Activated CD4-positive, alpha-beta T cell treated with anti-CD3 and anti-CD28 coated beads, Interleukin-2, amount 50 U/mL, for 24 hours (primary cell): ENCODE measurements at places on chromosomes 1 and 21.
A peak's percentile ranks its signal among the peaks of the same experiment; 100 is the strongest.

- no peak for DNase-seq
Observed at GRCh38 chr1:204331275-204331674, 28.5 kb downstream of the PLEKHA6 start.

DNA sequence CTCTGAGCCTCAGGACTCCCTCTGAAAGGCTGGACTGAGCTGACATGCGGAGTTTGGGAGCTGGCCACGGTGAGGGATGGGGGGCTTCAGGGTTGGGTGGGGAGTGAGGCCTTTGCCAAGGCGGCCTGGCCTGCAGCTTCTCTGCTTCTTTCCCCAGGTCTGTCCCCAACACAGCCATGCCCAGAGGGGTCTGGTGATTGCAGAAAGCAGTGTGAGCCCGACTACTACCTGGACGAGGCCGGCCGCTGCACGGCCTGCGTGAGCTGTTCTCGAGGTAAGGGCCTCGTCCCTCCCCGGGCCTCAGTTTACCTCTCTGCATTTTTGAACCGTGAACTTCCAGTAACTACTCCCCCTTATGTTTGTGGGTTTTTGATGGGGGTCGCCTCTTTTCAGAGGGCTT is 48.6 kb downstream of the TNFRSF8 start:
- DNase-seq: no peak

DNA sequence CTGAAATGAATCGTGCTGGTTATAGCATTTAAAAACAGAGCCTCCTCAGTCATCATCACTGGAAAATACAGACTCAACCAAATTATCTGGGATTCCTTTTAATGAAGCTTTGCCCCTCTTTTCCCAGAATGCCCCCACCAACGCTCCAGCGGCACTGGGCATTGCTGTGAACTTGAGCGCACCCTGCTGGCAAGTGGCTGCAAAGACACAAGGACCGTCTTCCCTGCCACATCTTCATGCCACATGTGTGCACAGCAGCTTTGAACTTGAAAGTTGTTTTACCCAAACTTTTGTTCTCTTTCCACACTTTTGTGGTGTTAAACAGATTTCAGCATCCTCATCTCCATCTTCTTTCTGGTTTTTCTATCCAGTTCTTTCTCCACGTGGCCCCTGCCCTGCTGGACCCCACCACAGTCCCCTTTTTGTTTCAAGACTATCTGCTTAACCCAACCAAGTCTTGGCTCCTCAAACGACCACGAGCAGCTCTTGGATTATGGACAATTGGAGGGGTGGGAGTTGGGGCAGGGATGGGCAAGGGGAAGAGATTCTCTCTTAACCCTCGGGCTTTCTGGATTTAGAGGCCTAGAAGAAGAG is 12.8 kb upstream of the LMX1A start:
- DNase-seq: peak; percentile 27

DNA sequence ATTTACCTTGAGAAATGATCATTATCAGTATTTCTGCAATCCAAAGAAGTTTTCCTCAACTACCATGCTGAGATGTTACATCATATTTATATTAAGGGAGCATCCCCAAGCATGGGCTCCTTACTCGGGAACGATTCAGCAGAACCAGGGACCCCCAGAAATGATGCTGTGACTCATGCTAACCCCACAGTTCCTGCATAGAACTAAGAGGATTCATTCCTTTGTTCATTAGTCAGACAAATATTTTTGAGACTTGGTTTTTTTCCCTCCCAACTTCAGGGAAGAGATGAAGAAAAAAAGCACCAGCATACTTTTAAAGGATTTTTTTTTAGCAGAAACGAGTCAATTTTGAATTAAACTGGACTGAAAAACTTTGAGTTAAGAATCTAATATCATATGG is 49.2 kb upstream of the COL24A1 start:
- no peak for DNase-seq

GRCh38 chr1:183214021-183214970 is 28.2 kb downstream of the LAMC2 start:
- DNase-seq: no peak

GRCh38 chr1:43545695-43546387 is 15.2 kb downstream of the PTPRF start:
- DNase-seq: no peak

DNA sequence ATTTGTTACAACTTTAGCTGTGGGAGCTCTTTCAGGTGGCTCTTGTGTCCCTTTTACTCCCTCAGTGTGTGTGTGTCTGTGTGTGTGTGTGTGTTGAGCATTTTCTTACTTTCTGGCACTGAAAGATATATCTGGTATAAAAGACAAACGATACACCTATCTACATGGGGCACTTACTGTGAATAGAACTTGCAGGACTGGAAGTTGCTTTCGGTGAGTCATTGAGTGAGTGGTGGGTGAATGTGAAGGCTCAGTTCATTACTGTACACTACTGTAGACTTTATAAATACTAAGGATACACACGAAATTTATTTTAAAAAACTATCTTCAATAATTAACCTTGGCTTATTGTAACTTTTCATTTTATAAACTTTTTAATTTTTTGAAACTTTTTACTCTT is 38.7 kb downstream of the BTBD8 start:
- no peak for DNase-seq

DNA sequence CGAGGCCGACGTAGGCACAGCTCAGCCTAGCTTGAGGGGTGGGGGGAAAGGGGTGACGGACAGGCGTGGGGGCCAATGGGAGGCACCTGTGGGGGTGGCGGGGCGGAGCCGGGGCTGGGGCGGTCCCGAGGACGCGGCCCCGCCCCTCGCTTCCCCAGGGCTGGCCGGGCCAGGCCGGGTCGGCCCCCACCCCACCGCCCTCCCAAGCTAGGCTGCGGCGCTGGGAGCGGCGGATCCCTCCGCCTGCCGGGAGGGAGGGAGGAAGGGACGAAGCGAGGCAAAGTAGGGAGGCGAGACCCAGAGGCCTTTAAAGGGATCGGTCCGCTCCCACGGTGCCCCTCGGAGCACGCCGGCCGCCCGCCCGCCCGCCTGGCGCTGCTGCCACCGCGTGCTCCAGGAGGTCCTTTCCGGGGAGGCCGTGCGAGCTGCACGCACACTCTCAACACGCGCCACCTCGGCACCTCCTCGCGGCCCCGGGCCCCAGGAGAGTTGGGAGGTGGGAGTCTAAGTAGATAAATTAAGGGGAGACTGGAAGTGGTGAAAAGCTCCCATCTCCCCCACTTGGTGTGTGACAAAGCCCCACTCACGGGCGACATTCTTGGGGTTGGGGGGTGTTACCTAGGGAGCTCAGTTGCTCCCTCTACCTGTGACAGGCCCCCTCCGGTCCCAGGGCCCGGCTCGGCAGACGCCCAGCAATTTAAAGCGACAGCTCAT is 375 bp upstream of the MEF2D start:
- DNase-seq: peak; percentile 93

- no peak for DNase-seq
Observed at GRCh38 chr21:38376693-38377092, 119.9 kb downstream of the KCNJ15 start.

DNA sequence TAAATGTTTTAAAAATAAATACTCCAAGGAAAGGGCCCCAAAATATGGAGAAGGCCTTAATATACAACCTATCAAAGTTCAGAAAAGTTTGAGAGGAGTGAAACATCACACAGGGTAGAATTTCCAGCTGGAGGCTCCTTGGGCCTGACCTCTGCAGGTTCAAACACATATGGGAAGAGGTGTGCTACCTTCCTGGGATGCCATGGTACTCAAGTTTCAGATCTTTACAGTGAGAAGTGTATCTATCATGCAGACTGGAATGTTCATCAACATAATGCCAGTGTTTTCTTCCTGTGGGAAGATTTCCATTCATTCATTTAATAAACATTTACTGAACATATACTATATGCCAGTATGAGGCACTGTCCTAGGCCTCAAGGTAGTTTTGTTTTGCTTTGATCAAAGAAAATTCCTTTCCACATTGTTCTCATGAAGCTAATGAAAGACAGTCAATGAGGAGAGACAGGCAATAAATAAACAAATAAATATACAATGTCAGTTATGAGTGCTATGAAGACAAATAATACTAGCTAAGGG is 14.6 kb upstream of the ADAR start:
- no peak for DNase-seq

DNA sequence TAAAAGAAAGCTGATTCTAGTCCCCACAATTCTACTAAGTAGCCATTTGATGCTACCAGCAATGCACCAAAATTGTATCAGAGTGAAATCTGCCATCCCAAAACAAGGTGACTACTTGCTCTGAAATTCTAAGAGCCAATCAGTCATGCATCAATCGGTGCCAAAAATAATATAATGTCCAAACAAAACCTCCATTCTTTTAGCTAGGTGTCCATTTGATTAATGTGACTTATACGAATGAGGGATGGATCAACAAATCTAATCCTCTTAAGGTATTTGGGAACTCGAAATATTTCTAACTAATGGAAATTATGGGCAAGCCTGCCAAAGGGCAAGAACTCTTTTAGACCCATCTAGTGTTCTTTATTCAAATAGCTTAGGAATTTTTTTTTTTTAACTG is 66.4 kb upstream of the NEK2 start:
- DNase-seq: no peak

- DNase-seq: no peak
Observed at GRCh38 chr1:77966291-77966690, 12.6 kb downstream of the FUBP1 start.

DNA sequence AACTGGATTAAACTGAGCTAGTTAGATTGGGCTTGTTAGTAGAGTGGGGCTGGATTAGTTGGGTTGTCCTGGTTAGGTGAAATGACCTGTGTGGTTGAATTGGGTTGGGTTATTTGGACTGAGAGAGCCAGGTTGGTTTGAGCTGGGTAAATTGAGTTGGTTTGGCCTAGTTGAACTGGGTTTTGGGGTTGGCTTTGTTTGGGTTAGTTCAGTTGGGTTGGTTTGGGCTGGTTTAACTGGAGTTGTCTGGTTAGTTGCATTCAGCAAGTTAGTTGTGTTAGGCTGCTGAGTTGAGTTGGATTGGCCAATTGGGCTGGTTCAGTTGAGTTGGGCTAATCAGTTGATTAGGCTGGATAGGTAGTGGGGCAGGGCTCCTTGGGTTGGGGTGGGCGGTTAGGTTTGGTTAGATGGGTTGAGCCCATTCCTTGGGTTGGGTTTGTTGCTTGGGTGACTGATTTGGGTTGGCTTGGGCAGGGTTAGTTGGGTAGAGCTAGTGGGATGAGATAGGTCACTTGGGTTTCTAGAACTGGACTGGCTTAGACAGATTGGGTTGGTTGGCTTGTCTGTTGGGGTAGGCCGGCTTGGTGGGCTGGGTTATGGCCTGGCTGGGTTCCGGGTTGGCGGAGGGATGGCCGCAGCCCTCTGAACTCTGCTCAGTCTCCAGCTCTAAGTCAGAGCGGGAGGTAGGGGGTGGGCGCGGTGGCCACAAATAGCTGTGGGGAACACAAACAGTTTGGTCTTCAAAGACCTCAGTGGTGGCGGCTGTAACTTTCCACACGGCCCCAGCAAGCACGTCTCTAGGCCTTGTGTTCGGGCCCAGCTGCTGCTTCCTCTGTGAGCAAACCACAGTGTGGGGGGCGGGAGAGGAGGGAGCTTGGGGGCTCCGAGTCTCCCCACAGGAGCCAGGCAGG is 67.2 kb upstream of the RUNX3 start:
- DNase-seq: no peak

GRCh38 chr1:152182944-152183361 is 23.9 kb upstream of the RPTN start:
- DNase-seq: no peak

GRCh38 chr1:2267051-2267830 is 39.1 kb downstream of the SKI start:
- no peak for DNase-seq

- DNase-seq: no peak
Observed at GRCh38 chr1:160455153-160455517, 54.8 kb downstream of the VANGL2 start.

- DNase-seq: no peak
Observed at GRCh38 chr1:51472359-51472758, 46.7 kb downstream of the EPS15 start.

DNA sequence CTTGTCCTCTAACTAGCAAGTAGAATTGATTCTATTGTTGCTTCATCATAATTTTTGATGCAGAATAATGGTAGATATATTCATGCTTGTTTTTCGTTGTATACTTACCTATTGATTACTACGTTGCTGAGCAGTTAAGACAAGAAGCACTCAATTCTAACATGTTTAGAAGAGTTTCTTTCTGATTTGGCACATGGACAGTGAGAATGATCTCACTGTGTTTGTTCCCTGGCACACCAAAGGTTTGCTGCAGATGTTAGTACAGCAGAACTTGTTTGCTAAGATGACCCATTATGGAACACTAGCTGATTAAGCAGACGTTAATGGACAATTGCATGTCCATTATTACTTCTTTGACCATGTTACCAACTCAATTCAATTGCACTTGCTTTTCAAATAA is 184.7 kb upstream of the SGIP1 start:
- no peak for DNase-seq

DNA sequence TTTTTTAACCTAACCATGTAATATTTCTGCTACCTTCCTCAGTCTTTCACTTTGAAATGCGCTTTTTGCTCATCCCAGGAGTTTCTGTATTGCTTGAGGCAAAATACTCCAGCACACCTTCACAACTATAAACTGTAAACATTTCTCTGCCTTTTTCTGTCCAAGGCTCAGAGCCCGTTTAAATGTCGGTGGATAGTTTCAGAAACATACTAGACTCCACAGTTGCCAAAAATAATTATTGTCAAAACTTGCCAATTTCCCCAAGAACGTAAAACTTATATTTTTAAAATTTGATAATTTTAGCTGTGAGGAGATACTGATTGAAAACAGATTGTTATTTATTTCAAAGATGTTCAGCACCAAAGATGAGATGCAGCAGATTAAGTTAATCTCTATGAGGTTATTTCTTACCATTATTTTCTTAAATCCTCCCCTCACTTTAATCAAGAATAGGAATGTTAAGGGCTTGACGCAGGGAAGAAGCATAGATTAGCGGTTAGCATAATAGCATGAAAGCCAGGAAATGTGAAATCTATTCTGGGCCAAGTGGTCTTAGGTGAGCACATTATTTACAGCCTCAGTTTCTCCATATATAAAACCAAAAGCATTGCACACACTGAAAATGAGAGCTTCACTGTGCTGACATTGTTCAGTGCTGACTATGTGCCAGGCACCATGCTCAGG is 91.5 kb upstream of the ESRRG start:
- DNase-seq: no peak

DNA sequence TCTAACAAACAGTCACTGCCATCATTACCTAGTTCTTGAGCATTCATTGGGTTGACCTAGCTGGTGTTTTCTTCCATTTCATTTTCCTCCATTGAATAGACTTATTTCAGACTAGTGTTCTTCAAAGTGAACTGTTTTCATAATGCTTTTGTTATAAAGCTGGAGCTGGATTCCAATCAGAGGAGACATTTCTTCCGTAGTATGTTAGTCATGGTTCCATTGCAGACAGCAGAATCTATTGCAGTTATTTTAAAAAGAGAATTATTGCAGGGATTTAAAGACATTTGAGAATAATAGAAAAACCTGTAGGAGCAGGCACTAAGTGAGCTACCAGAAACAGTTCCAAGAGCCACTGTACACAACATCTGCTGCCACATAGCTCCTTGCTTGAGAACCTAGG is 50.0 kb downstream of the HHAT start:
- no peak for DNase-seq

- DNase-seq: no peak
Observed at GRCh38 chr1:153231363-153231762, 14.0 kb downstream of the PRR9 start.
